ENCODE measurements at places on chromosomes 6 and 20. TPM values are rescaled to one million over a fixed set of nuclear protein-coding genes. Genes with fewer than 3 reads are reported as not detected.

SCUBE3 gene
- polyA plus RNA-seq = 41.9 TPM

DEFB132 gene
- polyA plus RNA-seq = not detected

FILIP1 gene
- polyA plus RNA-seq = 2.7 TPM

NCOA6 gene
- polyA plus RNA-seq = 54.6 TPM

BMP2 gene
- polyA plus RNA-seq = 24.2 TPM

BANF2 gene
- not detected for polyA plus RNA-seq

TFAP2A gene
- polyA plus RNA-seq = 30.2 TPM

CALHM4 gene
- polyA plus RNA-seq = 0.26 TPM

CCM2L gene
- 3.7 TPM for polyA plus RNA-seq

NKAPL gene
- 2.1 TPM for polyA plus RNA-seq

MAPK13 gene
- polyA plus RNA-seq = 21.4 TPM

ETV7 gene
- polyA plus RNA-seq = 0.10 TPM

GNAS-AS1 gene
- 0.83 TPM for polyA plus RNA-seq

SLC22A7 gene
- 0.39 TPM for polyA plus RNA-seq

SNRNP48 gene
- 16.3 TPM for polyA plus RNA-seq

SEL1L2 gene
- 0.37 TPM for polyA plus RNA-seq

CDKN1A gene
- polyA plus RNA-seq = 9.2 TPM

CPXM1 gene
- polyA plus RNA-seq = 251 TPM

ENPP3 gene
- polyA plus RNA-seq = 7.5 TPM

LIN28B gene
- 0.11 TPM for polyA plus RNA-seq

SLC24A3 gene
- polyA plus RNA-seq = 5.5 TPM

HAO1 gene
- not detected for polyA plus RNA-seq

MOG gene
- polyA plus RNA-seq = not detected

RPS21 gene
- polyA plus RNA-seq = 759 TPM

EDN1 gene
- 3.7 TPM for polyA plus RNA-seq

POU5F1 gene
- polyA plus RNA-seq = 11.7 TPM

ARMC12 gene
- polyA plus RNA-seq = 0.93 TPM

RAB22A gene
- polyA plus RNA-seq = 21.3 TPM

ANGPT4 gene
- 0.23 TPM for polyA plus RNA-seq

PTPN1 gene
- polyA plus RNA-seq = 33.4 TPM

CST4 gene
- polyA plus RNA-seq = not detected
